DMS79 treated with DMSO at 0.1 percent for 48 hours (cell line): ENCODE measurements at places on chromosomes 1 and 21.

- DNase-seq: no peak
Measured at GRCh38 chr1:18481921-18482701, 1.4 kb downstream of the KLHDC7A start.

DNA sequence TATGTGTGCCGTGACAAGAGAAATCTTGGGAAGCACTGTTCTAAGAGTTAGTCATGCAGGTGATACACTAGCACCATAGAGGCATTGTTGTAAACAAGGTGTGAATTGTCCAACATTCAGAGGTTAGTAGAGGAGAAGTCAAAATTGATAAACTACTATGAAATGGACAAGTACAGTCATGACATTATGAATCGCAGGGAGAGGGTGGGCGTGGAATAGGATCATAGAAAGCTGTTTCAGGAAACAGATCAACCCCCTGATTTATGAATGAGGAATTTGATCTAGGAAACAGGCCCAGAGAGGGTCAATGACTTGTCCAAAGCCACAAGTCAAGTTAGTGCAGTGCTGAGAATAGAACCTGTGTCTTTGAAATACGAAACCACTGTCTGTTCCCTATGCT is 58.5 kb upstream of the LAX1 start:
- DNase-seq: no peak

DNA sequence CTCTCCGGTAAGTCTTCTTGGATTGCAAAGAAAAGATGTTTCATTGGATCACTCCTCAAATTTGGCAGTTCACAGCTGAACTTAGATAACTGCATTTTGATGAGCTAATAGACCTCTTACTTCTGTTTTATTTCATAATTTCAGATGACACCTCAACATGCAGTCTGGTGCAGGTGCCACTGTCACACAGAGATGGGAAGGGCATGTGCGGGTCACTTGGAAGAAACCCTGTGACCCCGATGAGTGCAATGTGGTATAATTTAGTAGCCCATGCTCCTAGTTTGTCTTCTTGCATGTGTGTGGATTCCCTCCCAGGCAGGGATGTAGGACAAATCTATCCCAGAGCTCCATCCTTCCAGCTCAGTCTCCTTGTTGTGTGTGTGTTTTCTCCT is 481 bp upstream of the SLAMF1 start:
- DNase-seq: no peak

GRCh38 chr1:43368646-43369020 is 822 bp upstream of the ELOVL1 start:
- DNase-seq: no peak

DNA sequence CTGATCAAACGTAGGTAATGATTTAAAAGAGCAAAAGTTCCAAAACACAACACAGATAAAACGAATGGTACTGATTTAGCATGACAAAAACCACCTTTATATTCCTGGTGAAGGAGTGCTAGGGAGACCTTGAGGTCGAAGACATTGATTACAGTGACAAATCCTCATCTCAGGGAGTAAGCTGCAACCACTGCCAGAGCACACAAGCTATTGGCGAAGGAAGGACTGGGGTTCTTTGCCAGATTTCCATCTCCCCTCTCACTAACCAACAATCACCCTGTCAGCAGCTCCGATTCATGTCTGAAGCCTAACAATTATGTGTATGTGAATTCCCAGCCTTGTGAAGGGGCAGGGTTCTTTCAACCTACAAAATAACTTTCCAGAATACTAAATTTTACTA is 40.2 kb upstream of the DMRTB1 start:
- no peak for DNase-seq

- DNase-seq: peak; percentile 17
Measured at GRCh38 chr1:62800825-62801306, 16.9 kb downstream of the ATG4C start.
